ENCODE measurements at places on chromosomes 13 and 19. TPM values are rescaled to one million over a fixed set of nuclear protein-coding genes. Genes with fewer than 3 reads are reported as not detected.

APOC4 gene
- total RNA-seq, result not detected

C5AR2 gene
- 0.16 TPM for total RNA-seq

DNA sequence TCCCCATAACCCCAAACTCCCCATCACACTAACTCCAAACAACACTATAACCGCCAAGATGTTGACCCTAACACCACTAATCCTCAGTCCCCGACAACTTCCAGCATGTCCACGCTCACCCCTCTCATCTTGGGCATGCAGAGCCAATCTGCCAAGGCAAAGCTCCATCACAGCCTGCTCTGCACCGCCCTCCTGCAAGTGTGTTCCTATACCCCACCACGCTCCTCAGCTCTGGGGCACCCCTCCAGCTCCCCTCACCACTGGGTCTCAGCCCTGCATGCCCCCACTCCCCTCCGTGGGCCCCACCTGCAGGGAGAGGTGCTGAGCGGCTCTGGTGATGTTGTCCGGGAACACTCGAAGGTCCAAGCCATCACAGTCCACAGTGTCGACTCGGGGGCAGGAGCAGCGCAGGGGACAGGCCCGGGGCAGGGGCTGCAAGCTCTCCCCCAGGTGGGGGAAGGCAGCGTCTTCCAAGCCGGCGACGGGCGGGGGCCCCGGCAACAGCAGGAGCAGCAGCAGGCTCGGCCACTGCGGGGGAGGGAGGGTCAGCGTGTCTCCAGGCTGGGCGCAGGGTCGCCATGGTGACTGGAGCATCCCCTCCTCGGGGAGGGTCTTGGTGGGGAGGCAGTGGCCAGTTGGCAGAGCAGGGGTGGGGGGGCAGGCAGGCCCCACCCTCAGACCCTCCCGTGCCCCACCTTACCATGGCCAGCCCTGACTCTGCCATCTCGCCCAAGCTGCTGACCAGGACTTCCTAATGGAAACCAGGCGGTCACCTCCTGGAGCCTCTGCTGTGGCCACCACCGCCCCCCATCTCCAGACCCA, 527 bp downstream of the PODNL1 start:
- peak; percentile 69 for ATAC-seq

GRCh38 chr13:114140906-114141250, 8.5 kb upstream of the RASA3 start:
- ATAC-seq, result no peak

GRCh38 chr13:48456546-48456945, 43.6 kb upstream of the LPAR6 start:
- no peak for ATAC-seq

GRCh38 chr19:11054628-11055027, 34.6 kb upstream of the LDLR start:
- no peak for ATAC-seq
